H9 (cell line): ENCODE measurements at places on chromosomes 12 and 14.

DNA sequence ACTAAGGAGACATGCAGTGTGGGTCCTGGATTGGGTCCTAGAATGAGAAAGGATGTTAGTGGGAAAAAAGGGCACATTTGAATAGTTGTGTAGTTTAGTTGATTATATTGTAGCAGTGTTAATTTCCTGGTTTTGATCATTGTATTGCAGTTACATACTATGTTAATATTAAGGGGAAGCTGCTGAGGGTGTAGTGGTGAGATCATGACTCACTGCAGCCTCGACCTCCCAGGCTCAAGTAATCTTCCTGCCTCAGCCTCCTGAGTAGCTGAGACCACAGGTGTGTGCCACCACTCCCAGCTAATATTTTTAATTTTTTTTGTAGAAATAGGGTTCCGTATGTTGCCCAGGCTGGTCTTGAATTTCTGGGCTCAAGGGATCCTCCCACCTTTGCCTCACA is 21.7 kb downstream of the BORCS5 start:
- no peak for DNase-seq

DNA sequence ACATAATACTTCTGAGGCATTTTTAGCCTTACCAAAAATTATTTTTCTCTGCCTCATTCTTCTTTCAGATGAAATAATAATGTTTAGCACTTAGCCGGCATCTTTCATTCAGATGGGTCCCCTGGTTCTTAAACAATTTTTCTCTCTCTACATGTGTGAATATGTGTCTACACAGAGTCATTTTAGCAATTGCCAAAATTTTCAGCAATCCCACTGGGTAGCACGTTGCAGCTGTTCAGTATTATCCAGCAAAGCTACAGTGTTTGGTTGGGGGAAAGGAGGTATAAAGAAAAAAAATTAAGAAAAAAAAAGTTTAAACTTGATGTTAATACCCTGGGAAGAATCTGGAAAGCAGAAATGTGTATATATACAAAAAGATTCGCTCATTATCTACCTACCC is 160.5 kb upstream of the TRHDE start:
- DNase-seq: no peak

GRCh38 chr12:108495054-108495453 is 20.0 kb upstream of the FICD start:
- DNase-seq: peak; percentile 62

DNA sequence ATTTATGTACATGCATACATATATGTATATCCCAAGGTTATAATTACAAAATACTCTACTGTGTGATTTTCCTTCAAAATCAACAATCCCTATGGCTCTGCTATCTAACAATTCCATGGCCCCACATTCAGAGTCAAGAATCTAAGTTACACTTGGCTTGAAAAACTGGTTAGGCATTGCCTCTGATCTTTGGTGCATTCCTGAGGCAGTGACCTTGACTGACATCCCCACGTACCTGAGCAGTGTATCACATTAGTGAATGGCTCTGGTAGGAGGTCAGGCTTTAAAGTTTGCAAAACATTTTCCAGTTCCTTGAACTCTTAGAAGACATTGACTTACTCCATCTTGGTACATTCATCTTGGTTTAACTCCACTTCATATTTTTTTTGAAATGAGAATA is 8.5 kb upstream of the STON2 start:
- DNase-seq: no peak

- no peak for DNase-seq
Observed at GRCh38 chr14:51004801-51005526, 60.7 kb upstream of the PYGL start.
